ENCODE measurements at places on chromosomes 11 and 22.

- no peak for DNase-seq
These were observed 27.0 kb downstream of the OR5AK2 start for GRCh38 chr11:57015679-57016078.

GRCh38 chr11:128933481-128934178 is 9.0 kb downstream of the TP53AIP1 start:
- DNase-seq = no peak

DNA sequence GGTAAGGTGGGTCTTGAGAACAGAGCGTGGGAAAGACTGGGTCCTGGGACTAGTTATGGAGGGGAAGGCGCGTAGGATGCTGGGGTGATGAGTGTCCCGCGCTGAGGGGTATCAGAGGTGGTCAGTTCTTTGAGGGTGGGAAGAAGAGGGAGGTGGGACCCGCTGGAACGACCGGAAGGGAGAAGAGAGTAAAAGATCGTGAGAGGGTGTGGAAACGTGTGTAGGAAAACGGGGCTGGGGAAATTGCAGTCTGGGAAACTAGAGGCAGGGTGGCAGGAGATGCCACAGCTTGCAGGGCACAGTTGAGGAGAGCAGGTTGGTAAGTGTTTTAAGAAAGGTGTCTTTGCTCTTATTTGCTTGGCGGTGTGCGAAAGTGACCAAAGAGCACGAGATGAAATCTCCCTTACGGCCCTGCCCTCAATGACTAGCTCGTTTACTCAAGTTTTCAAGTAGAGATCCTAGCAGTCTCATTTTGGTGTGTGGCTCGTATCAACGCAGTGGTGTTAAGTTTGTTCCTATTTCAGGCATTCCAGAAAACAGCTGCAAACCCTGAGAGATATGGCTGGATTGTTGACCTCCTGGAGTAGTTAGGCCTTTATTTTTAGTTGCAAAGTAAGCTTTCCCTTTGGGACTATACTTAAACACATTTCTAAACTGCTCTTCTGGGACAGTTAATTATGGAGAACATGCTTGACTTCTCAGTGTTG is 615 bp downstream of the STT3A start:
- no peak for DNase-seq

- no peak for DNase-seq
These were observed 49.7 kb upstream of the ARFGAP3 start for GRCh38 chr22:42906605-42907348.

- no peak for DNase-seq
These were observed 84.7 kb downstream of the ABTB2 start for GRCh38 chr11:34273099-34273498.

DNA sequence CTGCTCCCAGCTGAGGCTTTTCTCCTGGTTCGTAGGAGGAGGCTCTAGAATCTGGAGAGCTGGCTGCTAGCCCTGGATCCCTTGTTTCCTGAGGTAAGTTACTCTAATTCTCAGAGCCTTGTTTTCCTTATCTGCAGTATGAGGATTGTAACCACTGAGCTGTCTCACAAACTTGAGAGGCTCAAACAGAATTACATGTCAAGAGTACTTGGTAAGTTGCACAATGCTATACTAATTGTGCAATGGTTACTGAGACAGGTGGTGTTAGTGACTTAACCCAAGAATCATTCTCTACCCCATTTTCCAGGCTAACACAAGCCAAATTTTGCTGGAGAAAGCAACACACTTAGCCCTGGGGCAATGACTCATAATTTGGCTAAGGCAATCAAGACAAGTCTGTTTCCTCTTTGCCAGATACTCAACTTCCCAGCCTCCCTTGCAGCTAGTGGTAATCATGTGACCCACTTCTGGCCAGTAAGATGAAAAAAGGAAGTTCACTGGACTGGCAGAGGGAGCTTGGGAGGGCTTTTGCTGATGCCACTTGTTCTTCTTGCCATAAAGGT is 348.0 kb downstream of the TENM4 start:
- DNase-seq = peak; percentile 28

DNA sequence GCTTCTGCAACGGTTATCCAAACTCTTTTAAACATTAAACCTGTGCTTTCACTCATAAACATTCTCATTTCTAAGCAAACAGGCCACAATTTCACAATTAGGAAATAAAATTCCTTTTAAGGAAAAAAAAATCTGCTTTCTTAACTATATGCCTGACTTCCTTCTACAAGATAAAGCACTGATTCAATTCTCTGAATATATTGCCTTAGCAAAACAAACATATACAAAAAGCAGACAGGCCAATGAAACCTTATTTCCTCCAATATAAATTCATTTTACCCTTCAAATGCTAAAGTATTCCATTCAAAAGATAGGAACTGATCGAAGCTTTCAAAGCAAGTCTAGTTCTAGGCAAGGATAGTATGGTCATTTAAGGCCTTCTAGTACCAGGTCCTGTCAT is 76.7 kb downstream of the PHF21A start:
- no peak for DNase-seq

GRCh38 chr22:22944268-22944985 is 56.8 kb downstream of the IGLL5 start:
- no peak for DNase-seq

DNA sequence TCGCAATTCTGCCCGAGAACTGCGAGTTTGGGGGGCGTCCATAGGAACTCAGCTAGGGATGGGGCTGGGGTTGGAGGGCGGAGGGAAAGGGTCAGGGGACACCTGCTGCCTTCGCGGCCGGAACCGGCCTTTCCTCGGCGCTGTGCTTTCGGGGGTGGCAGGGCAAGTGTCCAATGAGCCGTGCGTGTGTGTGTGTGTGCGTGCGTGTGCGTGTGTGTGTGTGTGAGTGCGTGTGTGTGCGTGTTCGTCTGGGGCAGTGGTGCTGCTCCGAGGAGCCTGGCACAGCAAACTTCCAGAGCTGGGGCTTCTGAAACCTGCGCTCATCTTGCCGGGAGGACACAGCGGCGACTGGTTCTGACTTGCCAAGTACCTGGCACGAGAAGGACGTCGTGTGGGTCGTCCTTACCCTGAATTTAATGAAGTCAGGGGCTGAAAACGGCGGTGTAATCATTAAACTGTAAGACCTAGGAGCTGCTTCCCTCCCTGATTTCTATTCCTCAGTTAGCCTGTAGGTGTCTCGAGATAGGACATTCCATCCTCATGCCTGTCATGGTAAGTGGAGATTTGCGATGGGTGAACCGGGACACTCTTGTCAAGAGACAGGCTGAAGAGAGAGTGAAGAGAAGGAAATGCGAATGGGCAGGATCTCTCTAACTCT is 27.0 kb upstream of the AMOTL1 start:
- DNase-seq = peak; percentile 64

DNA sequence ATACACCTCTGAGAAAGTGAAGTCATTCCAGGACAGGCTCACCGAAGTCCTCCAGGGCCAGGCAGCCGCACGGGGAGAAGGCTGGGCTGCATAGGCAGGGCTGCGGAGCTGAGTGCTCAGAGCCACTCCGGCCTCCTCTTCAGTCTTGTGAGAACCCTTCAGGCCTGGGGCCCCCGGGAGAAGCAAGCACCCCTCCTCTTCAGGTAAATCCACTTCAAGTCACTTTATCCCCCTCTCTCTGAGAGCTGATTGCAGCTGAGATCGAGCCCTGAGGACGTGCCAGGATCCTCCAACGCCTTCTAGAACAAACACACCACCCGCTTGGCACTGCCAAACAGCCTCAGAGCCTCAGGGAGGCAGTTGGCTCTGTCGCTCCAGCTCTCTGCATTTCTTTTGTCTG is 1526.3 kb downstream of the BRD1 start:
- no peak for DNase-seq

- DNase-seq = no peak
These were observed 12.8 kb upstream of the SPI1 start for GRCh38 chr11:47391077-47391583.

DNA sequence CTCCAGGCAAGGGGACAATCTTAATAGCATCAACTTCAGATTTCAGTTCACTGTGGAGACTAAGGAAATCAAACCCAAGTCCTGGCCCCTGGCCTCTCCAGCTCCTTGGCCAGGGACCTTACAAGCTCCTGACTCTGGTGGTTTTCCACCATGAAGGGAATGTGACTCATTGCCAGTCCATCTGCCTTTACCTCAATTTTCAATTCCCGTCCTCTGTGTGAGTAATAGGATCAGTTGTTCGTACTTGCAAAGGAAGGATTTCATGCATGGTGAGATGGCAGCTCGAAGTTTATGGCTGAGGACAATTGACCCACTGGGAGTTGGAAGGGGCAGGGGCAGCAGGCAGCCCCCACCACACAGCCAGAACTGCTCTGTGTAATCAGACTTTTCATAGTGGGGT is 42.5 kb downstream of the INSC start:
- DNase-seq = no peak

DNA sequence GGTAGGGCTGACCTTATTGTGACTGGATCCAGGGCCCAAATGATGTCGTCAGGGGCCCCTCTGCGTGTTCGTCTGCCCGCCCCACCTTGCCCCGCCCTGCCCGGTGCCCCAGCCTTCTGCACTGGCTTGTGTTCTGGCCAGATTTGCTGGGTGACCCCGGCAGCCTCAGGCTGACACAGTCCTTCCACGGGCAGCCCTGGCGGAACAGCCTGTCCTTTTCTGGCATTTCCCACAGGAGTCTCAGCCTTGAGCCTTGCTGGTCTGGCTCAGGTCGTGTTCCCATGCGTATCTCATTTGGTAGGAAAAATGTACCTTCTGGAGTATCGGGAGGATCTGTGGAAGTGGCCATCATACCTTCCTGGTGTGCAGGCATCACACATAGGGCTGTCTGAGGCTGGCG is 31.0 kb downstream of the IGHMBP2 start:
- no peak for DNase-seq

DNA sequence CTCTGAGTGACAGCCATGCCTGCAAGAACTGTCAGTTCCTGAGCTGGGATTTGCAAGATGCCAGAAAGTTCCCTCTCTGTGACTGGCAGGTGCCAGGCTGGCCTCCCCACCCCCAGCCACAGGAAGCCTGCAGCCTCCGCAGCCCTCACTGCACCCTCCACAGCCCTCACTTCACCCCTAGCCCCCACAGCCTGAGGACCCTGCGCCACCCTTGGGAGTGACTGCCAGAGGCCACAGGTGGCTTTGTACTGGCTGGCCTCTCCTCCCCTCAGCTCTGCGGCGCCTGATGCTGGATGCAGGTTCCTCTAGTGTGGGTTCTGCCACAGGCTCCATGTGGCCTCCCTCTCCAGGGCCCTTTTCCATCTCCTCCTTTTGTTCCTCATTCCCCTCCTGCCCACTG is 28.7 kb downstream of the MPPED1 start:
- no peak for DNase-seq

GRCh38 chr11:125569915-125570621 is 791 bp downstream of the EI24 start:
- no peak for DNase-seq

GRCh38 chr11:3982431-3982830 is 112.2 kb upstream of the RRM1 start:
- no peak for DNase-seq

GRCh38 chr11:62786318-62787004 is 741 bp upstream of the TMEM179B start:
- peak; percentile 90 for DNase-seq

GRCh38 chr22:47270463-47271135 is 508.1 kb downstream of the TBC1D22A start:
- no peak for DNase-seq

DNA sequence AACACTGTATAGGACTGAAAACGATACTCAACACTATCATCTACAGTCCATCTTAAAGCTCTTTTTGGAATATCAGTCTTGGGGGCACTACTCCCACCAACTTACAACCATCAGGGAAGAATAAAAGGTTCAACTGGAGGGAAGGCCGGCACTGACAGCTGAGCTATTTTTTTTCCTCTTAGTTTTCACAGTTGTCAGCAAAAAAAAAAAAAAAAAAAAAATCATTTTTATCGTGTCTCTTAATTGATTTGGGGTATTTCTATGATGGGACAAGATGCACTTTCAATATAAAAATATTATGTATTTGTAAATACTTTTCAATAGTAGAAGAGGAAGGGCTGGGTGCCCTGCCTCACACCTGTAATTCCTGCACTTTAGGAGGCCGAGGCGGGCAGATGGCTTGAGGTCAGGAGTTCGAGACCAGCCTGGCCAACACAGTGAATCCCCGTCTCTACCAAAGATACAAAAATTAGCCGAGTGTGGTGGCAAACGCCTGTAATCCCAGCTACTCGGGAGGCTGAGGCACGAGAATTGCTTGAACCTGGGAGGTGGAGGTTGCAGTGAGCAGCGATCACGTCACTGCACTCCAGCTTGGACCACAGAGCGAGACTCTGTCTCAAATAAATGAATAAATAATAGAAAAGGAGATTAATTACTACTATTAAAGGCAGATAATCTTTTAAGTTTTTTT is 1.5 kb downstream of the KIF18A start:
- DNase-seq = no peak

- DNase-seq = no peak
These were observed 29.7 kb upstream of the DDX6 start for GRCh38 chr11:118820412-118821357.

GRCh38 chr11:65803797-65804492 is 17.1 kb downstream of the OVOL1 start:
- DNase-seq = no peak

- no peak for DNase-seq
These were observed 174.1 kb downstream of the FAM181B start for GRCh38 chr11:82559609-82560008.

GRCh38 chr11:26793487-26793886 is 71.6 kb upstream of the SLC5A12 start:
- DNase-seq = no peak

GRCh38 chr11:65498042-65498726 is 661 bp upstream of the MALAT1 start:
- peak; percentile 77 for DNase-seq

DNA sequence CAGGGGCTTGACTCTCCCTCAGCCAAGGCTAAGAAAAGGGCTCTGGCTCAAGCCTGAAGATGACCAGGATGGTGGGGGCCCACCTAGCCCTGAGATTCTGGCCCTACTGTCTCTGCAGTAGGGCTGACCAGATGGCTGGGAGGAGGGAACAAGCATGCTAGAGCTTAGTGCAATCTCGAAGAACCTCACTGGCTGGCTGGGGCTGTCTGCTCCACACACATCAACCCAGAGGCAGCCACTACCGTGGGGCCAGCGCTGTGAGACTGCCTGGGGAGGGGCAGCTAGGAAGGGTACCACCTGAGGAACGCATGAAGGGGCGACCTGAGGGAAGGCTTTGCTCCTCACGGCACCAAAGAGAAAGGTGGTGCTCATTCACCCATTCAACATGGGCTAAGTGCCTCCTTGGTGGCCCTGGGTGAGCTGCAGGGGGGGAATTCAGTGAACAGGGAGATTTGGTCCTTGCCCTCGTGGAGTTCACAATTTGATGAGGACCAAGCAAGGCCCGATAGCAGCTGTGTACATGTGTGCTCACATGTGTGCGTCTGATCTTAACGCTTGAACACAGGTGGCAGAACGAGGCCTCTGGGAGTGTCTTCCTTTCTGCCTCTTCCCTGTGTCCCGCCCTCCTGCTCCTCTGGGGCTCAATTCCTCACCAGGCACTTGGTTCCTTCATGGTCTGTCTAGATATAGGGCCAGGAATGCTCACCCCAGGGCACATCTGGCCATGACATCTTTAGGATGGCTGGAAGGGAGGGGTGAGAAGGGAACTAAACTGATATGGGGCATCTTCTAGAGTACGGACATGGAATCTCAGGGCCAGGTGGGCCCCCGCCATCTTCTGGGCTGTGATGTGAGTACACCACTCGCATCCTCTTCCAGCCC is 102.3 kb upstream of the PITPNB start:
- DNase-seq = no peak

Measured in Caco-2 (cell line).